ENCODE measurements at places on chromosomes 7 and 10.

DNA sequence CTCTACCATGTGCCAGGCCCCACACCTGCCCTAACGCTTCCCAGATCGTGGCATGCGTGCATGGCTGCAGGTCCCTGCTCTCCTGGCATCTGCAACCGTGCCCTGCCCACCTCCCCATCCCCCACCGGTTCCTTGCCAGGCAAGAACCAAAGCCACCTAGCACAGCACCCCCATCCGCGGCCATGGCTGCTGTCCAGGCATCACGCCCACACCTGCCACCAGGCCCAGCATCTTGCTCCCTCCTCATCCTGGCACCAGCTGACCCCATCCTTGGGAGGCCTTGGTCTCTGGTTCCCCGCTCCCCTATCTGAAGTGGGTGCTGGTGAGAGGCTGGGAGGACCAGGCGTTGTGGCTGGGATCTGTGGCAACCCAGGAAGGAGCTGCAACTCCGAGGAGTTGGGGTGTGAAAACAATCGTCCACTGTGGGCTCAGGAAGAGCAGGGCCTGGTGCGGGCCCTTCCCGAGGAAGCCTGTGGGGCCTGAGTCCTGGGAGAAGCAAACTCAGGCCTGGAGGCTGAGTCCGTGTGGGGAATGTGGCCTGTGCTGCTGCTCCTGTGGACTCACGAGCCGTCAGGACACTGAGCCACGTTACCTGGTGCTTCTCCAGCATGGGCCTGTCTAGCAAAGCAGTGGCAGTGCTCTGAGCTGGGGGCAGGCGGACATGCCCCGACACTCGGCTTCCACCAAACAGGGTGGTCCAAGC is 417.1 kb downstream of the DNAJB6 start:
- DNase-seq = no peak

DNA sequence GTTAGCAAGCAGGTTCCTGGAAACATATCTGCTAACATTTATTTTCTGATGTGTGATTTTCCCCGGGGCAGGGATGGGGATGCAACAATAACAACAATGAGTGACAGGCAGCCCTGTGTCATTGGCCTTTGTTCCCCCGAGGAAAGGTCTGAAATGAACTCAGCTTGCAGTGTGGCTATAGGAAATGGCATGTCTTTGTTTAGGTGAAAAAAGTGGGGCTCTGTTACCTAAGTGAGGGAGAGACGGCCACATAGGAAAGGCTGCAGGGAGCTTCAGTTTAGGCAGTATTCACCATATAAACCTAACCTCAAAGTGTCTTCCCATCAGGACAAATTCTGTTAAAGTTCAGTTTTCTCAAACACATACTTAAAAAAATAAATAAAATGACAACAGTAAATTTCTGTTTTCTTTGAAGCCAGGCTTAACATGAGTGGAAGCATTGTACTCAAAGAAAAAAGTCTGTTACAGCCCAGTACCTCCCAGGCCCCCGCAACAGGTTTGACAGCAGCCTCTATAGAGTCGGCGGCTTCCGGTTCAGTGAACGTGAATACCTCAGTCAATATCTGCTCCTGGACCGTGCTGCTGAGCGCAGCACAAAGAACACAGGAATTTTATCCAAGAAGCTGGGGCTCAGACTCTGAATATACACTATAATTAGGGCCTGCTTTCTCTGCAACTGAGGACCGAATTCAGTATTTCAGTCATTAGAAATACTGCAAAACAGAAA is 168.3 kb downstream of the GLI3 start:
- DNase-seq = no peak

DNA sequence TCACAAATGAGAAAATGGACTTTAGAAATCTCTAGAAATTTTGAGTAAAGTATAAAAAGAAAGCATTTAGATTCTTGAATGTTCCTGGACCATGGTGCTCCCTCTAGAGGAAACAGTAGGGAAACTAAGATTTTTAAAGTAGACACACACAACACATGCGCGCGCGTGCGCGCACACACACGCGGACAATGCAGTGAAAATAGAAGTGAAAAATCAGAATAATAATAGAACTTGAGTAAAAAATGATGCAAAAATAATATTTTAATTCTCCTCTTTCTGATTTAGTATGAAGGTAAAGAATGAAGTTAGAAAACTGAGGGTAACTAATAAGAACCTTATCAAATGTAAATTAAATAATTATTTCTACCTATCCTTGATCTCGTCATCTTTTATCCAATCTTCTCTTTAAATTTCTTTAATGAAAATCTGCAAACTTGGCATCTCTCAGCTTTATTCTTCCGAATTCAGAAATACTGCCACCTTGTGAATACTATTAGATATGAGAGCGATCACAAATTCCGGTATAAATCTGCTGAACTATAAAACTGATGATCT is 117.0 kb upstream of the AMPH start:
- no peak for DNase-seq

DNA sequence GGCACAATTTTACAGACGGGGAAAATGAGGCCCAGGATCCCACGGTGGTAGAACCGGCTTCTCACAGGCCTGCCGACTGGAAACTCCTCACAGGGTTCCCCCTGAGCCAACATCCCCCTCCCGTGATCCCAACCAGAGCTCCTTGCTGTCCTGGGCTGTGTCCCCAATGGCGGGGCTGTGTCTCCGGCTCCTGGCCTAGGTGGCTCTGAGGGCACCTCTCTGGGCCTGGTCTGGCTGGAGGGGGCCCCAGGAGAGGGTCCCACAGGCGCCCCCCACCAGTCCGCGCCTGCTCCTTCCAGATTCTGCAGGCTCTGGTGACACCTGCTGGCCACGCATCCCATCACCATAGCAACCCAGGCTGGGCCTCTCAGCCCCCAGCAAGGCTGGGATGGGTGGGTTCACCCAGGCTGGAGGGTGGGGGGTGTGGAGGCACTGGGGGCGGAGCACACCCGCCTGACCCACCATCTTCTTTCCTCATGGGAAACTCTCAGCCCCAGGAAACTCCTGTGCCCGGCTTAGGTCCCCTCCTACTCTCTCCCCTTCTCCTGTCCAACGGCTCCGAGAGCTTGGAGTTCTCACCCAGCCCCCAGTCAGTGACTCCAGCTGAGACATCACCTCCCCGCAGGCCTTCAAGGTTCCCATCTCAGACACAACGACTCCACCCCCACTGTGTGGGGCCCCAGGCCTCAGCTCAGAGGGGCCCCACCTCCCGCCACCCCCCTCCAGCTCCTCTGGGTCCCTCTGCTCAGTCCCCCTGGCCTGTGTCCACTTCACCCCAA is 27.1 kb upstream of the TNRC18 start:
- DNase-seq = peak; percentile 4

- peak; percentile 21 for DNase-seq
These were observed 22.7 kb downstream of the FAM237B start for GRCh38 chr7:90298145-90299038.

GRCh38 chr7:38929460-38930171 is 20.6 kb upstream of the VPS41 start:
- DNase-seq = peak; percentile 50

DNA sequence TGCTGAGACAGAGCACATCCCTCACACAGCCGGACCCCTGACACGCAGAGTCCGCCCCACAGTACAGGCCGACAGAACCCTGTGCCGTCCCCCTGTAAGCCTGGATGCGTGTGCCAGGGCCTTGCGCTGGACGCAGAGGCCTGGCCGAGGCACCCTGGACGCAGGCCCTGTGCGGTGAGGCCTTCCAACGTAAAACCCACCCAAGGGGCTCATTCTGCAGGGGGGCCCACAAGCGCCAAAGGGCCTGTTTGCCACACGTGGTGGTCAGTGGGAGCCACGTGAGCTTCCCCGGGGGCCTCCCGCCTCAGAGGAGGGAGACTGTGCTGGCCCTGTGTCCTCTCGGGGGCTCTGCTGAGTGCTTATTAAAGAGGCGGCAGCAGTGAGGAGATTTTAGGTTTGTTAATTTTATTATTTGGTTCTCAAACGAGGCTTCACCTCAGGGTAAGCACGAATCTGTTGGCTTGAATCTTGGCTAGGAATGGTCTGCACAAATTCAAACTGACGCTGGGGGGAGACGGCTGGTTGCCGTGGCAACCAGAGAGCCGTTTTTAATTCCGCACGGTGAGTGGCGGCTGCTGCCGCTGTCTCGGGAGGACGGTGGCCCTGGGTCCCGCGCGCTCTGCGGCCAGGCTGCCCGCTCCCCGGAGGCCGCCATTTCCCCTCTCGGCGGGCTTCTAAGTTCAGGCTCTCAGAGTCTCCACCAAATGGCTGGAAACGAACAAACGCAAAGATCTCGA is 4.9 kb upstream of the ADGRA1 start:
- no peak for DNase-seq

- no peak for DNase-seq
These were observed 43.2 kb downstream of the HHEX start for GRCh38 chr10:92732958-92733357.

DNA sequence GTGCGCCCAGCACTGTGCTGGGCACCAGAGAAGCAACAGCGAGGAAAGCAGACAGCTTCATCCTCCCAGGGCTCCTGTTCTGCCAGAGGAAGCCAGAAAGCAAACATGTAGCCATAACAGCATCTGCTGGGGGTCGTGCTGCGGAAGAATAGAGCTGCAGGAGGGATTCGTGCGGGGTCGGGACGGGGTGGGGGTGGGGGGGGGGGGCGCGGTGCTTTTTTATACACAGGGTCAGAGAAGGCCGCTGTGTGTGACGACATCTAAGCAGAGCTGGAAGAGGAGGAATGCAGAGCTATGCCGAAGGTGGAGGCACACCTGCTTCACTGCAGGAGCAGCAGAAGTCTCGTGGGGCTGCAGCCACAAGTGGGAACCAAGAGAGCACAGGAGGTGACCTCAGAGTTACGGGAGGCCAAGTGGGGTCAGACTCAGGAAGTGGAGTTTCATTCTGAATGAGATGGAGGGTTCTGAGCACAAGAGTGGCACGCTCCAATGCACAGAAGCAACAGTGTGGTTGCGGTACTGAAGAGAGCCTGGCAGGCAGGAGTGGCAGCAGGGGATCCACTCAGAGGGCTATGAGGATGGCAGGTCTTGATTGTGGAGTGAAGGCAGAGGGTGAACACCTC is 11.1 kb downstream of the PKD1L1 start:
- no peak for DNase-seq

DNA sequence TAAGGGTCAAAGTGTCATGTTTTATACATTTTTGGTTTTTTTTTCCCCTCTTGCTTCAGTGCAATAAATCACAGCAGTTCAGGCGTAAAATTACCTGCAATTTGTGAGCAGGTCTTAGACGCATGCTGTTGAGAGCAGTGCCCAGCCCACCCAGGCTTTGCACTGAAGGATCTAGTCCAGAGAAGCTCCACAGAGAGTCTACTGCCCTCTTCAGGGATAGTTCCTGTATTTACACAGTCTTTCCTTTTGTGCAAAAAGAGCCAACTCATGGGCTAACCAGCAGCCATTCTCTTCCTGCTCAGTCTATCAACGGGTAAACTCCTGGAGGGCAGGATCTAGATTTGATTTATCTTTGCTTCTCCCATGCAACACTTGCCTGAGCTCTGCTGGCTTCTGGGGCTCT is 82.2 kb upstream of the NAMPT start:
- peak; percentile 4 for DNase-seq

DNA sequence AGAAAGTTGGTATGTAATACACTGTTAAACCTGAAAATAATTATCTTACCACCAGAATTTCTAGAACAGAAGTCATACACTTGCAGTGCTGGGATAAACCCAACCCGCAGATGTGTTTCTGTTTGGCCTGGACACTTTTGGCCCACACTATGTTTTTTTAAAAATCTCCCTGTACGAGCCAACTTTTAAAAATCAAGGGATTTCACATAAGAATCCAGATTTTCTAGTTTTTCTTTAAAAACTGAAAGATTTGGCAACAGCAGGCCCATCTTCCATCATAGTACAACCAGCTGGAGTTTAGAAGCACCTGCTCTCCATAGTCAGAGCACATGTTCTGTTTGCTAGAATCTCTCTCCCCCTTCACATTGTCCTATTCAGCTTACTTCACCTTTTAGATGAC is 74.0 kb downstream of the TLL2 start:
- DNase-seq = no peak

- DNase-seq = peak; percentile 56
These were observed 3.2 kb upstream of the CLDN4 start for GRCh38 chr7:73827567-73828106.

- DNase-seq = no peak
These were observed 22.4 kb downstream of the LDB3 start for GRCh38 chr10:86690657-86691084.

DNA sequence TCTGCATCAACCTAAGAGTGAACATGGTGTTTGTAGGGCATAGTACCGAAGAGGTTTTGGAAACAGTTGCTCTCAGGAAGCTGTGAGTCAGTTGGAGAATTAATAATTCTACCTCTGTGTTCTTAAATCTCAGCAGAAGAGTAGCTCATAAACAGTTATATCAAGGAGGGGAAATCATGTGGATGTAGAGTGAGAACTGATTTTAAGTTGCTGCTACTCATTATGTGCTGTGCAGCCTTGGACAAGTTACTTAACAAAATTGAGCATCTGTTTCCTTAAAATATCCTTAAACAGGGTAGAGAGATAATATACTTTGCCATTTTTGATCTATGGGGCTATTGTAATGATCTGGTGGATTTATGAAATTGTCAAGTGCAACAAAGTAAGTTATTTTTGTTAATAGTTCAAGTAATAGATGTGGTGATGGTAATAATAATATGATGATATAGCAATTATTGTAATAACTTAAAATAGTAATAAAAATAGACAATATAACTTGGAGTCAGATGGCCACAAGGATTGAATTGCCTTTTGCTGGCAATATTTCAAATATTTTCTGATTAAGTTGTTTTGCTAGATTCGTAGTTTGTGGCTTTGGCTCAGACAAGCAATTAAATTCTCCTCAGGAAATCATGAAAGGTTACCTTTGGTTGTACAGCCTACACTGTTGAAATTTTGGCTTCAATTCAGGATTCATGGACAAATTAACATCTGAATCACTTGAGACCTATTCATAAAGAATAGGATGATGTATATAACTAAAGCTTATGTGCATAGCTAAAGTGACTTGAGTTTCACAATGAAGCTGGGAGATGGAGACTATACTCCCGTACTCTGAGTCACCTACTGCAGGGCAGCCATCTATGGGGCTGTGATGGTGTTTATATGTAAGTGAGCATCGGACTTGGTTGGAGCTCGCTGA is 228.5 kb downstream of the CDK14 start:
- DNase-seq = no peak

DNA sequence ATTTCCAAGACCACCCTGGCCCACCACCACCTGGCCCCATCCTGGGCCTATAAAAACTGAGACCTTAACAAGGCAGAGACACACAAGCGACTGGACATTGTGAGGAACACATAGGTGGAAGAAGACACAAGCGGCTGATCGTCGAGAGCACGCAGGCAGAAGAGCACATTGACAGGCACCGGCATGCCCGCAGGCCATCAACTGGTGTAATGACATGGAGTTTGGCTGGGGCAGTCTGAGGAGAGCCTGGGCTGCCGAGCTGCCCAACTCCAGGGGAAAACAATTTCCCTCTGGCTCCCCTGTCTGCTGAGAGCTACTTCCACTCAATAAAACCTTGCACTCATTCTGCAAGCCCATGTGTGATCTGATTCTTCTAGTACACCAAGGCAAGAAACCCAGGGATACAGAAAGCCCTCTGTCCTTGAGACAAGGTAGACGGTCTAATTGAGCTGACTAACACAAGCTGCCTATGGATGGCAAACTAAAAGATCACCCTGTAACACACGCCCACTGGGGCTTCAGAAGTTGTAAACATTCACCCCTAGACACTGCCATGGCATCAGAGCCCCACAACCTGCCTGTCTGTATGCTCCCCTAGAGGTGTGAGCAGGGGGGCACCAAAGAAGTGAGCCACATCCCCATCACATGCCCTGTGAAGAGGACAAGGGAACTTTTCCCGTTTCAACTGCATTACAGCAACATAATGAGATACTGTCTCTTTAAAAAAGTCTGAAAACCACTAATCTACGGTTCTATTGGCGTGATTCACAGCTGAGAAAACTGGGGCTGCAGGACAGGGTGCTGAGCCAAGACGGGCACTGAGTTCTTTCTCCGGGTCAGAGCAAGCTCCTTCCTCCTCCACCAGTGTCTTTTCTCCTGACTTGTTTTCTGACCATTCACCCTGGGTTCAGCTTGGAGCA is 18.5 kb upstream of the TNS3 start:
- DNase-seq = no peak

Measured in NCI-H2227 treated with DMSO at 0.1 percent for 48 hours (cell line).